ENCODE measurements at places on chromosomes 2 and 18. TPM values are rescaled to one million over a fixed set of nuclear protein-coding genes. Genes with fewer than 3 reads are reported as not detected.

Gene C2orf72
- total RNA-seq = 3.8 TPM

GRCh38 chr18:11020161-11020853, 129.1 kb downstream of the PIEZO2 start:
- no peaks in the 10 kb centered on the region for H3K4me1 ChIP-seq
- H3K4me3 ChIP-seq = no peak overlapping the region
- no peak for DNase-seq
- no peaks in the 10 kb centered on the region for H3K27me3 ChIP-seq

DNA sequence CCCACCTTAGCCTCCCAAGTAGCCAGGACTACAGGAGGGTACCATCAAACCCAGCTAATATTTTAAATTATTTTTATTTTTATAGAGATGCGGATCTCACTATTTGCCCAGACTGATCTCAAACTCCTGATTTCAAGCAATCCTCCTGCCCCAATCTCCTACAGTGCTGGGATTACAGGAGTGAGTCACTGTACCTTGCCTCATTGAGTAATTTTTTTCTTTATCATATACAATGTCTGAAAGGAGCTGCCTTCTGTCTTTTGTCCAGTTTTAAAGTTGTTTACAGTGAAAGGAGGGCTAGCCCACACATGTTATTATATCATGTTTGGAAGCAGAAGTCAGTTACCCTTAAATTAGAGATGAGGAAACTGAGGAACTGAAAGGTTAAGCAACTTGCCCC, 32.5 kb downstream of the PRKRA start:
- H3K4me1 ChIP-seq = peaks cover 7% of the 10 kb centered on the region
- H3K27ac ChIP-seq = no peak overlapping the region
- DNase-seq = no peak
- peaks cover 3% of the 10 kb centered on the region for H3K36me3 ChIP-seq
- no peaks in the 10 kb centered on the region for H3K27me3 ChIP-seq
- H3K4me3 ChIP-seq = no peak overlapping the region

- no peak for DNase-seq
- no peaks in the 10 kb centered on the region for H3K4me1 ChIP-seq
- no peak overlapping the region for H3K4me3 ChIP-seq
- no peaks in the 10 kb centered on the region for H3K27me3 ChIP-seq
- H3K27ac ChIP-seq = no peak overlapping the region
- H3K36me3 ChIP-seq = no peaks in the 10 kb centered on the region
Measured at GRCh38 chr2:220185766-220186305, 558.4 kb downstream of the SLC4A3 start.

DNA sequence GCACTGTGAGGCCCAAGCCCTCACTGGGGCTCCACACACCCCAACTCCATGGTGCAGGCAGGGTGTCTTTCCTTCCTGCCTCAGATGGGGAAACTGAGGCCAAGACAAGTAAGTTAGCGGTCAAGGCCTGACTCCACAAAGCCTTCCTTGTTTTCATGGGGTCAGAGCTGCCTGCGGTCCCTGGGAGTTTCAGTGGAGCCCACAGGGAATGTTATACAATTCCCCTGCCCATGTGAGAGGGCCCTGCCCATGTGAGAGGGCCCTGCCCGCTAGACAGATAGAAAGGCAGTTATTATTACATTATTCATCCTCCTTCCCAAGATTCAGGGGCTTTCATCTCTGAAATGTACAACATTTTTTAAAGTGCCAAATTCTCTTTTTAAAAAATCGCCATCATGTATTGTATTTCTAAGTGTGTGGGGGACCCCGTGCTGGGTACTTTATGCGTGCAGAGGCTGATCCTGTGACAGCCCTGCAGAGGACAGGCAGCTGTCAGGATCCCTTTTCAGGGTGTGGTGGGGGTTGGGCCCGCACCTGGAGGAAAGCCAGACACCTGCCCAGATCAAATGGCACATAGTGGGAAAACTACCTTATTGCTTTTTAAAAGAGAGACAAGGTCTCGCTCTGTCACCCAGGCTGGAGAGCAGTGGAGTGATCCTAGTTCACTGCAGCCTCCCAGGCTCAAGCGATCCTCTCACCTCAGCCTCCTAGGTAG, 23.4 kb downstream of the FBLN7 start:
- H3K27me3 ChIP-seq = no peaks in the 10 kb centered on the region
- no peak overlapping the region for H3K27ac ChIP-seq

DNA sequence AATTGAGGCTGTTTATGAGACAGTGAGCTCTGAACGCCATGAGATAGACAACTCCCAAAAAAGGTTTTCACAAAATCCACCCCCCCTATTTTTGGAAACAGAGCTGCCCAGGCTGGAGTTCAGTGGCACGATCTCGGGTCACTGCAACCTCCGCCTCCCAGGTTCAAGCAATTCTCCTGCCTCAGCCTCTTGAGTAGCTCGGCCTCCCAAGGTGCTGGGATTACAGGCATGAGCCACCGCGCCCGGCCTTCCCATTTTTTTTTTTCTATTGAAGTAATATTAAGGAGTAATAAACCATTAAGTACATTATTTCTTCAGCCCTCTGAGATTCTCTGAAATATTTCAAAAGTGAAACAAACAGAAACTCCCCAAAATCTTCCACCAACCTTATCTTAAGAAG, 252.8 kb upstream of the NETO1 start:
- no peak for DNase-seq
- no peak overlapping the region for H3K4me3 ChIP-seq
- no peaks in the 10 kb centered on the region for H3K27me3 ChIP-seq
- H3K36me3 ChIP-seq = no peaks in the 10 kb centered on the region
- H3K4me1 ChIP-seq = no peaks in the 10 kb centered on the region

- H3K27me3 ChIP-seq = no peaks in the 10 kb centered on the region
- H3K4me3 ChIP-seq = no peak overlapping the region
- H3K27ac ChIP-seq = no peak overlapping the region
- H3K4me1 ChIP-seq = no peaks in the 10 kb centered on the region
- no peak for DNase-seq
Measured at GRCh38 chr2:79830501-79830900, 317.6 kb downstream of the CTNNA2 start.

Gene ABHD1
- 0.65 TPM for total RNA-seq

DNA sequence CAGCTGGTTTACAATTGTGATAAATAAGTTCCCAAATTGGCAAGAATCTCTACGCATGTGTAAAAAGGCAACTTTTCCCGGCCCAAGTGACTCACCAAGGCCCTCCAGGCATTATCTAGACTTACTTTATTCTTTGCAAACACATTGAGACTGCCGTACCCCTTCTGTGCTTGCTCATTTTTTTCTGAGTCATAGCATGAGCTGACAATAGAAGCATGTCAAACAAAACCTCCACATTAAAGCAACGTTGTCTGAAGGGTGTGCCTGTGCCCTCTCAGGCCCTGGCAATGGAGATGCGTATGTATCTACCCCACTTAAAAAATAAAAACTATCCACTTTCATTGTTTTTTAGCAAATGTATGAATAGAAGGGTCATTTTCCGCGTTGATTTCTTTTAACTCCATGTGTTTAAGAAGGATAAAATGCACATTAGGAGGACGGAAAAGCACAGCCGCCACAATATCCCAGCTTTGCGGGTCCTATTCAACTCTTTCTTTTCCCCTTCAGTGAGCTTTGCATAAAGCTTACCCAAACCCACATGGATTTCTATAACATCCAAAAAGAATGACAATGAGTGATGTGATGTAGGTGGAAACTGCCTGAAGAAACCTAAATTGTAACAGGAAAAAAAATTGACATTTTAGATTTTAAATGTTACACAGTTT, 298.2 kb downstream of the CDCA7 start:
- no peak for DNase-seq
- no peak overlapping the region for H3K4me3 ChIP-seq
- peaks cover 8% of the 10 kb centered on the region for H3K27me3 ChIP-seq
- H3K27ac ChIP-seq = no peak overlapping the region

GRCh38 chr18:46265196-46266156, 161.3 kb downstream of the HAUS1 start:
- H3K4me1 ChIP-seq = peaks cover 46% of the 10 kb centered on the region
- peak overlapping the region; percentile 65 for H3K27ac ChIP-seq
- H3K36me3 ChIP-seq = peaks cover 32% of the 10 kb centered on the region
- H3K4me3 ChIP-seq = no peak overlapping the region
- H3K27me3 ChIP-seq = no peaks in the 10 kb centered on the region

DNA sequence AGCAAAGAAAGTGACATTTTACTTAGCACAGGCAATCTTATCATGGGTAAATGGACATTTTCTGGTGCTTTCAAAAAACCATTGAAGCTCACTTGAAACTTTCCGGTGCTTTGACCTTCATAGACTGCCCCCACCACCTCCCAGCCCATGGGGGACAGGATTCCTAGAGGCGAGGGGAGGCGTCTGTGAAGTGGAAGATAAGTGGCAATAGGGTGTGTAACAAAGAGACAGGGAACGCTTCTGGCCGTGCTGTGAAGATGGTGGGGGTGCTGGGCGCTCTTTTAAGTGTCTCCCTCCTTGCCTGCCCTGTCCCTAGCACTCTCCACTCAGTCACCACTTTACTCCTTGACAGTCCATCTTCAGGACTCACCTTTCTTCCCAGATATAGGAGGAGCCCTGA, 23.4 kb upstream of the GMPPA start:
- no peak overlapping the region for H3K27ac ChIP-seq
- no peaks in the 10 kb centered on the region for H3K27me3 ChIP-seq
- peaks cover 4% of the 10 kb centered on the region for H3K4me1 ChIP-seq
- no peaks in the 10 kb centered on the region for H3K36me3 ChIP-seq
- no peak overlapping the region for H3K4me3 ChIP-seq

- H3K36me3 ChIP-seq = peaks cover 38% of the 10 kb centered on the region
- H3K27ac ChIP-seq = no peak overlapping the region
- peaks cover 21% of the 10 kb centered on the region for H3K4me1 ChIP-seq
- H3K27me3 ChIP-seq = no peaks in the 10 kb centered on the region
- no peak for DNase-seq
Measured at GRCh38 chr2:36857713-36858112, 108.6 kb downstream of the STRN start.

- H3K36me3 ChIP-seq = no peaks in the 10 kb centered on the region
- DNase-seq = no peak
- H3K4me3 ChIP-seq = no peak overlapping the region
- H3K4me1 ChIP-seq = no peaks in the 10 kb centered on the region
- H3K27ac ChIP-seq = no peak overlapping the region
Measured at GRCh38 chr2:51013079-51013932, 18.6 kb downstream of the NRXN1 start.

DNA sequence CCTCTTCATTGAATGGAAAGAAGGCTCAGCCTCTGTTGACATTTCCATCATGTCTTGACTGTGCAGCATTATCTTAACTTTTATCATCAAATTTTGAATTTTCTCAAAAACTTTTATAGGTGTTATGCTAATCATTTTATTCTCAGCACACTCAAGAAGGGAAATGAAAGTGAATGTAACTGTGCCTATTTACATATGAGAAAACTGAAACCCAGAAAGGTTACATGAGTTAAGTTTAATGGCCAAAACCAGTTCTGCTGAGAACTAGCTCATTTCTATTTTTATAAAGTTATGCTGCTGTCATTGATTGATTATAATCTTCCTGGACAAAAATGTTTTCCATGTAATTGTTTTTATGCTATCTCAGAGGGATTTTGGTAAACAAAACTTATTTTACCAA, 618.8 kb upstream of the NRXN1 start:
- H3K4me3 ChIP-seq = no peak overlapping the region
- H3K27ac ChIP-seq = no peak overlapping the region
- H3K4me1 ChIP-seq = no peaks in the 10 kb centered on the region
- no peaks in the 10 kb centered on the region for H3K27me3 ChIP-seq

Gene RESP18
- total RNA-seq = not detected

Gene FZD7
- 0.58 TPM for total RNA-seq

- H3K4me3 ChIP-seq = no peak overlapping the region
- no peak overlapping the region for H3K27ac ChIP-seq
- no peaks in the 10 kb centered on the region for H3K4me1 ChIP-seq
- H3K27me3 ChIP-seq = no peaks in the 10 kb centered on the region
Measured at GRCh38 chr2:515441-516127, 161.6 kb downstream of the TMEM18 start.

- peaks cover 14% of the 10 kb centered on the region for H3K4me1 ChIP-seq
- H3K27ac ChIP-seq = no peak overlapping the region
- no peak overlapping the region for H3K4me3 ChIP-seq
- DNase-seq = no peak
- peaks cover 5% of the 10 kb centered on the region for H3K27me3 ChIP-seq
- H3K36me3 ChIP-seq = no peaks in the 10 kb centered on the region
Measured at GRCh38 chr2:42801381-42801780, 9.0 kb upstream of the HAAO start.

GRCh38 chr2:16020389-16021008, 80.1 kb downstream of the MYCN start:
- H3K36me3 ChIP-seq = no peaks in the 10 kb centered on the region
- peaks cover 4% of the 10 kb centered on the region for H3K4me1 ChIP-seq
- peaks cover 8% of the 10 kb centered on the region for H3K27me3 ChIP-seq

DNA sequence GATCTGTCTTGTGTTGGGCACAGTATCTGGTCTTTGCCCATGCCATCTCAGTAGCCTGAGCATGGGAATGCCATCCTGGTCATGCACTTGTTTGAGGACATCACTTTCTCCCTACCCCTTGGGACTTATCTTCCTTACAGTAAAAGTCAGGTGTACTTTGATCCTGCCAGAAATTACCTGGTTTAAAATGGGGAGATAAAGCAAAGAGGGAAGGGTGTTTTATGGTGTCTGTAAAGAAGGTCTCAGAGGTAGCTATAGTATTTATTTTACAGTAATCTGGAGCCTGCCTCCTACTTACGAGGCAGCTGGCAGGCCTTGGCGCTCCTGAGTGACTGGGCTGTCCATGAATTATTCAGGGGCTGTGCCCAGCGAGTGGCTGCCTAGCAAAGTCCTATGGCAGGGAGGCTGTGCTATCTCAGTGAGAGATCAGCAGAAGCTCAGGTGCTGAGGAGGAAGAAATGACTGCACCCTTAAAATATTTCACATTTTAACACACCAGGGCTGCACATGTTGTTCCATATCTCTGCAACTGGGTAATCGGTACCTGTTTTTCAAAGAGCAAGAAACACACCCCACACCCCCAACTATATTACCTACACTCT, 93.9 kb downstream of the SPTBN1 start:
- peaks cover 26% of the 10 kb centered on the region for H3K4me1 ChIP-seq
- H3K27me3 ChIP-seq = no peaks in the 10 kb centered on the region
- no peak overlapping the region for H3K27ac ChIP-seq
- H3K4me3 ChIP-seq = no peak overlapping the region
- no peaks in the 10 kb centered on the region for H3K36me3 ChIP-seq

Gene TMBIM1
- total RNA-seq = 51.1 TPM

DNA sequence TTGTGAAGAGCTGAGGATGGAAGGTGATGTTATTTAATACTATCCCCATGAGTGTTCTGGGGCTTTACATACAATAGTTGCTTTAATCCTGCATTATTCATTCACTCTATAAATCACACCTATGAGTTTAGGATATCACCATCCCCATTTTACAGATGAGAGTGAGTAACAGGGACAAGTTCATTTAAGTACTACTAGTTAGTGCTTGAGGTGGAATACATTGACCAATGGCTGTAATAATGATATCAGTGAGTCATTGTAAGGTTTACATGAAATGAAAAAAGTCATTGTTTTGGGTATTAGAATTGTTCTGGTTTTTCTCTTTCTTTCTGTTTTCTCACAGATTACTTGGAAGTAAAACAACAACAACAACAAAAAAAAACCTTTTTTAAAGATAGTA, 42.5 kb downstream of the TANC1 start:
- peaks cover 7% of the 10 kb centered on the region for H3K36me3 ChIP-seq
- peaks cover 7% of the 10 kb centered on the region for H3K4me1 ChIP-seq
- no peak overlapping the region for H3K4me3 ChIP-seq
- peaks cover 4% of the 10 kb centered on the region for H3K27me3 ChIP-seq
- H3K27ac ChIP-seq = no peak overlapping the region

GRCh38 chr2:155842103-155842502, 490.4 kb downstream of the NR4A2 start:
- H3K27me3 ChIP-seq = no peaks in the 10 kb centered on the region
- DNase-seq = no peak
- H3K4me1 ChIP-seq = no peaks in the 10 kb centered on the region
- no peak overlapping the region for H3K27ac ChIP-seq
- no peak overlapping the region for H3K4me3 ChIP-seq

GRCh38 chr18:44325903-44326635, 354.6 kb upstream of the SETBP1 start:
- DNase-seq = peak; percentile 52
- no peaks in the 10 kb centered on the region for H3K27me3 ChIP-seq
- H3K27ac ChIP-seq = no peak overlapping the region
- H3K36me3 ChIP-seq = no peaks in the 10 kb centered on the region
- no peaks in the 10 kb centered on the region for H3K4me1 ChIP-seq
- no peak overlapping the region for H3K4me3 ChIP-seq

Data from activated CD4-positive, alpha-beta T cell treated with anti-CD3 and anti-CD28 coated beads for 36 hours (primary cell).